ENCODE measurements at places on chromosomes 2 and 18. TPM values are rescaled to one million over a fixed set of nuclear protein-coding genes. Genes with fewer than 3 reads are reported as not detected.

The LIPG gene
- total RNA-seq, result 0.06 TPM

The CCDC85A gene
- total RNA-seq, result 5.8 TPM

The ABCB11 gene
- not detected for total RNA-seq

The PRSS56 gene
- not detected for total RNA-seq

The ASXL3 gene
- total RNA-seq, result 0.66 TPM

The REG1B gene
- not detected for total RNA-seq

The RSAD2 gene
- total RNA-seq, result 7.0 TPM

The C2orf78 gene
- not detected for total RNA-seq

The GPAT2 gene
- 8.4 TPM for total RNA-seq

The B4GALT6 gene
- total RNA-seq, result 12.0 TPM

The C1QL2 gene
- not detected for total RNA-seq

Data from esophagus muscularis mucosa (tissue), 4 donors.